ENCODE measurements at places on chromosomes 7 and 10. TPM values are rescaled to one million over a fixed set of nuclear protein-coding genes. Genes with fewer than 3 reads are reported as not detected.

ORAI2 gene
- 3.6 TPM for total RNA-seq

PTF1A gene
- total RNA-seq: not detected

ANKRD2 gene
- total RNA-seq: 517 TPM

FEZF1 gene
- 0.20 TPM for total RNA-seq

FIGNL1 gene
- 5.2 TPM for total RNA-seq

PRSS37 gene
- not detected for total RNA-seq

OPN1SW gene
- not detected for total RNA-seq

MYO1G gene
- 2.4 TPM for total RNA-seq

ABLIM1 gene
- 635 TPM for total RNA-seq

GRCh38 chr7:30066687-30067086, 38.5 kb downstream of the PLEKHA8 start:
- no peak overlapping the region for H3K27ac ChIP-seq
- peaks cover 17% of the 10 kb centered on the region for H3K4me1 ChIP-seq
- peaks cover 19% of the 10 kb centered on the region for H3K36me3 ChIP-seq

- no peak for DNase-seq
- H3K4me1 ChIP-seq: no peaks in the 10 kb centered on the region
- H3K36me3 ChIP-seq: no peaks in the 10 kb centered on the region
- H3K4me3 ChIP-seq: no peak overlapping the region
- H3K27ac ChIP-seq: no peak overlapping the region
Observed at GRCh38 chr10:99280472-99280871, 44.8 kb upstream of the HPSE2 start.

- no peak overlapping the region for H3K4me3 ChIP-seq
- no peak overlapping the region for H3K27ac ChIP-seq
- peaks cover 52% of the 10 kb centered on the region for H3K36me3 ChIP-seq
- H3K27me3 ChIP-seq: no peaks in the 10 kb centered on the region
- DNase-seq: peak; percentile 10
Observed at GRCh38 chr10:125002423-125003145, 60.7 kb downstream of the ZRANB1 start.

- H3K36me3 ChIP-seq: no peaks in the 10 kb centered on the region
- no peak for DNase-seq
Observed at GRCh38 chr7:15461576-15461975, 100.2 kb downstream of the AGMO start.

DNA sequence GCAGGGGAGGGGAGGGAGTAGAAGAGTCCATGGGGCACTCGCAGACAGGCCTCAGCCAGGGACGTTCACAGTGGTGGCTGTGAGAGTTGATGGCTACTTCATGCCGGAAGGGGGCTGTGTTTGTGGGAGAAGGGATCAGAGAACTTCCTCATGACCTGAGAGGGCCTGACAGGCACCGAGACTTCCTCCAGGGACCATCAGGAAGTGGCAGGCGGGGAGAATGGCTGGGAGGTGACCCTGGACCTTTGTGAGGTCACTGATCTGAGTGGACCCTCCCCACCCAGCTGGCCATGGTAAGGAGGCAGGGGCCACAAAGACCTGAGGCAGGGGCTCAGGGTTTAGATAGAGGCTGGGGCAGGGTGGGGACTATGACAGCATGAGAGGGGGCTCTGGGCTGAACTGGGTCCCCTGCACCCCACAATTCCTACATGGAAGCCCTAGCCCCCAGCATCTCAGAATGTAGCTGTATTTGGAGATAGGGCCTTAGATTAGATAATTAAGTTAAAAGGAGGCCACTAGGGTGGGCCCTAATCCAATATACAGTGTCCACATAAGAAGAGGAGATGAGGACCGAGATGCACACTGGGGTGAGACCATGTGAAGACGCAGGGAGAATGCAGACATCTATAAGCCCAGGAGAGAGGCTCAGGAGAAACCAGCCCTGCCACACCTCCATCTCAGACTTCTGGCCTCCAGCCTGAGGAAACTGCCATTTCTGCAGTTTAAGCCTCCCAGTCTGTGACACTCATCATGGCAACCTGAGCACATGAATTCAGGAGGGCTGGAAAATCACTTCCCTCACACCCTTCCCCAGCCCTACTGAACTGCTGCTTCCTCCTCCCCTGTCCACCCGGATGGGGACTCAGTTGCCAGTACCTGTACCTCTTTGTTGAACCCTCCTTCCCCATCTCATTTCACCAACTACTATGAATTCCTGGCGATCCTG, 273.9 kb upstream of the ZNF32 start:
- DNase-seq: no peak
- no peaks in the 10 kb centered on the region for H3K27me3 ChIP-seq
- no peak overlapping the region for H3K4me3 ChIP-seq
- H3K27ac ChIP-seq: no peak overlapping the region

GRCh38 chr7:47291461-47292081, 290.3 kb downstream of the TNS3 start:
- DNase-seq: no peak
- H3K4me3 ChIP-seq: no peak overlapping the region
- peak overlapping the region; percentile 57 for H3K27ac ChIP-seq
- no peaks in the 10 kb centered on the region for H3K27me3 ChIP-seq
- peaks cover 90% of the 10 kb centered on the region for H3K36me3 ChIP-seq

- no peak for DNase-seq
- no peaks in the 10 kb centered on the region for H3K27me3 ChIP-seq
- no peaks in the 10 kb centered on the region for H3K36me3 ChIP-seq
Observed at GRCh38 chr7:25930492-25931048, 221.4 kb upstream of the NFE2L3 start.

DNA sequence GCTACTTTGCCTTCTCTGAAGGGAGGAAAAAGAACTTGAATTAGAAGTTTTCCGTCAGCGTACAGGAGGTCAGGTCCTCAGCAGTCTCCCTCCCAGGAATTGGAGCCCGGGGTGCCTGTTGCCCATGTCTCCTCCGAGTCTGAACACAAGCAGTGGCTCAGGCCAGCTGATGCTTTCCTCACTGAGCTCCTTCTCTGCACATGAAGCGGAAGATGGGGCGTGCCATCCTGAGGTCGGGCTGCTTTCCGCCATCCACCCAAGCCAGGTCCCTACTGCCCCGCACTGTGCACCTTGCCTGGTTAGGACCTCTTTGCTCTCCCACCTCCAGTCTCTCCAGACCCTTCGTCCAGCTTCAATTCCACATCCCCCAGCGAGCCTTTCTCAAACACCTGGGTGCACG, 237.5 kb downstream of the CELF2 start:
- H3K4me3 ChIP-seq: no peak overlapping the region
- no peak for DNase-seq
- no peak overlapping the region for H3K27ac ChIP-seq
- peaks cover 82% of the 10 kb centered on the region for H3K36me3 ChIP-seq
- no peaks in the 10 kb centered on the region for H3K27me3 ChIP-seq

DNA sequence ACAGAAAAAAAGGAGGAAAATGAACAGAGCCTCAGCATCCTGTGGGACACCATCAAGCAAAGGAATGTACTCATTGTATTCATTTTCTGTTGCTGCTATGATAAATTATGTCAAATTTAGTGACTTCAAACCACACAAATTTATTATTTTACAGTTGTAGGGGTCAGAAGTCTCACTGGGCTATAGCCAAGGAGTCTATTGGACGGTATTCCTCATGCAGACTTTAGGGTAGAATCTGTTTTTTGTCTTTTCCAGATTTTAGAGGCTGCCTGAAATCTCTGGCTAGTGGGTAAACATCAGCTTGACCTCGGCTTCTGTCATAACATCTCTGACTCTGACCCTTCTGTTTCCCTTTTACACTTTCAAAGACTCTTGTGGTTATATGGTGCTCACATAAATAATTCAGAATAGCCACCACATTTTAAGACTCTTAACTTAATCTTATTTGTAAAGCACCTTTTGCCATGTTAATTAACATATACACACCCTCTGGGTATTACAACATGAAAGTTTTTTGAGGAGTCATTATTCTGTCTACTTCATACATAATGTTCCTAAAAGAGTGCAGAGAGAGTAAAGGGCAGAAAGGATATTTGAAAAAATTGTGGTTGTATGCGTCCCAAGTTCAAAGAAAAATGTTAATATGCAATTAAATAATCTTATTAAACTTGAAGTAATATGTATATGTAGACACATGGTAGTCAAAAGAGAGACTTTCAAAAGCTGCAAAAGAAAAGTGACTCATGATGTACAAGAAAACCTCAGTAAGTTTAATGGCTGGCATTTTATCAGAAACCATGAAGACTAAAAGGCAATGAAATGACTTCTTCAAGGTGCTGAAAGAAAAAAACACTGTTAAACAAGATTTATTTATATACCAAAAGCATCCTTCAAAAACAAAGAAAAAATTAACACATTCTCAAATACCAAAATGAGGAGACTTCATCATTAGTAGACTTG, 70.8 kb upstream of the MEOX2 start:
- H3K4me1 ChIP-seq: peaks cover under 1% of the 10 kb centered on the region
- H3K36me3 ChIP-seq: no peaks in the 10 kb centered on the region
- no peaks in the 10 kb centered on the region for H3K27me3 ChIP-seq
- DNase-seq: no peak
- no peak overlapping the region for H3K4me3 ChIP-seq

DNA sequence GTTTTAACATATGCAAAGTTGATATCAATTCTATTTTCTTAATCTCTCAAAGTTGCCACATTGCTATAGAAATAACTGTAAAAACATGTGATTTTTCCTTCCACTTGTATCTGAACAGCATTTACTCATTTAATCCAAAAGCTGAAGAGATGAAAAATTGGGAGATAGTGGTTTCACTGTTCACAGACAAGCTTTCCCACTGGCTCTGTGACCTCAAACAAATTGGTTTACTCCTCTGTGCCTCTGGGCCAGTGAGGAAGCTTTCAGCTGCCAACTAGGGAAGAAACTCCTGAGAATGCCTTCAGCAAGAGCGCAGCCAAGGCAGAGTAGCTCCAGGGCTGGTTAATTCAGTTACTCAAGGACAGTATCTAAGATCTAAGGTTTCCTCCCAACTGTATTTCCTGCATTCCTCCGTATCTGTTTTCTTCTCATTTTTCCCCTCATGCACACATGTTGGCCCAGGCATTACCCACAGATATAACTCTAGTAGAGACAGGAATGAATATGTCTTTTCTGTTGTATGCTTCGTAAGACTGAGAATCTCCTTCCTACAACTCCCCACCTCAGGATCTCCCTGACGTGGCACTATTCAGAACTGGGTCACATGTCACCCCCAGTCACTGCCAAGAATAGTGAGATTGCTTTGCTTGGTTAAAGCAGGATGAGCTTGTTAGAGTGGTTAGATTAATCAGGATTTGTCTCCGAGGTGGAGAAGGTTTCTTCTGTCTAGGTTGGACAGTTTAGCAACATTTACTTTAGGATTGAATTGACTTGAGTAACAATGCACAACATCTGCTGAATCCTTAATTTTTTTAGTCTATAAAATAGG, 315.7 kb downstream of the NRG3 start:
- H3K4me1 ChIP-seq: no peaks in the 10 kb centered on the region
- H3K36me3 ChIP-seq: no peaks in the 10 kb centered on the region
- no peak overlapping the region for H3K27ac ChIP-seq
- H3K4me3 ChIP-seq: no peak overlapping the region
- DNase-seq: no peak

- no peak overlapping the region for H3K27ac ChIP-seq
- H3K4me1 ChIP-seq: no peaks in the 10 kb centered on the region
- DNase-seq: no peak
- peaks cover 37% of the 10 kb centered on the region for H3K36me3 ChIP-seq
- H3K4me3 ChIP-seq: no peak overlapping the region
- H3K27me3 ChIP-seq: no peaks in the 10 kb centered on the region
Observed at GRCh38 chr7:66452165-66452564, 176.5 kb upstream of the KCTD7 start.

DNA sequence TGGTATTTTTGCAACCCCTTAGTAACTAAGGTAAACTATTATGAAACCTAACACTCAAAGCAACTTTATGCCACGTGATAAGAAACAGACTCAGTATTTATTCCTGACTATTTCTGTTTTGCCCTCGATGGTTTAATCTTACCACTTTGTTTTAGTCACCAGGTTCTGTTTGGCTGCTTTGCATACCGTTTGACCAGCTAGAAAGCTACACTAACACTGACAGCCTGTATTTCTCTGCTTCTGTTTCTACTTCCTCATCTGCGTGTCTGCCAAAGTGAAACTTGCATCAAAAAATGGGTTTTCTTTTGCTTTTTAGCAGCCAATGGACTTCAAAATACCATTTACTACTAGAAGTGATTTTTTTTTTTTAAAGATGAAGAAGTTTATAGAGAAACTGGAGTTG, 802.5 kb downstream of the GRM8 start:
- no peaks in the 10 kb centered on the region for H3K4me1 ChIP-seq
- no peak overlapping the region for H3K27ac ChIP-seq
- H3K4me3 ChIP-seq: no peak overlapping the region
- H3K27me3 ChIP-seq: no peaks in the 10 kb centered on the region

GRCh38 chr10:125802131-125802530, 20.9 kb downstream of the UROS start:
- no peak overlapping the region for H3K27ac ChIP-seq
- no peak overlapping the region for H3K4me3 ChIP-seq
- no peaks in the 10 kb centered on the region for H3K4me1 ChIP-seq
- no peak for DNase-seq
- H3K36me3 ChIP-seq: peaks cover 78% of the 10 kb centered on the region

- no peak overlapping the region for H3K4me3 ChIP-seq
- H3K4me1 ChIP-seq: no peaks in the 10 kb centered on the region
Observed at GRCh38 chr10:3681642-3682554, 103.1 kb downstream of the KLF6 start.

DNA sequence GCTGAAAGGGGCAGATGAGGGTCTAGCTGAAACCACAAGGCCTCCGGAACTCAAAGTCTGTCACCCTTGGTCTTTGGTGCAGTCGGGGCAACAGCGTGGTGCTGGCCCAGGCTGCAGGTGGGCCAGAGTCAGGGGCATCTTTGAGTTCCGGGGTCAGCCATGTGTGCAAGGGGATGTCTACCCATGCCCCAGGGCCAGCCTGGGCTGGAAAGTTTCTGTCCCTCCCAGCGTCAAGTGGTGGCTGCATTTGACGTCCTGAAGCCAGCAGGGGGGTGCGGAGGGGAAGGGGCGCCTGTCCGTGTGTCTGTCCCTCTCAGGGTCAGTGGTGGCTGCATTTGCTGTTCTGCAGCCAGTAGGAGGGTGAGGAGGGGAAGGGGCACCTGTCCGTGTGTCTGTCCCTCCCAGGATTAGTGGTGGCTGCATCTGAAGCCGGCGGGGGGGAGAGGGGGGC, 638 bp downstream of the BRAT1 start:
- DNase-seq: no peak
- no peaks in the 10 kb centered on the region for H3K27me3 ChIP-seq
- peak overlapping the region; percentile 90 for H3K4me3 ChIP-seq
- H3K36me3 ChIP-seq: peaks cover 31% of the 10 kb centered on the region
- peaks cover 29% of the 10 kb centered on the region for H3K4me1 ChIP-seq

- no peaks in the 10 kb centered on the region for H3K36me3 ChIP-seq
- no peaks in the 10 kb centered on the region for H3K4me1 ChIP-seq
- no peaks in the 10 kb centered on the region for H3K27me3 ChIP-seq
- no peak overlapping the region for H3K27ac ChIP-seq
- H3K4me3 ChIP-seq: no peak overlapping the region
Observed at GRCh38 chr7:41319581-41319980, 383.3 kb downstream of the INHBA start.

DNA sequence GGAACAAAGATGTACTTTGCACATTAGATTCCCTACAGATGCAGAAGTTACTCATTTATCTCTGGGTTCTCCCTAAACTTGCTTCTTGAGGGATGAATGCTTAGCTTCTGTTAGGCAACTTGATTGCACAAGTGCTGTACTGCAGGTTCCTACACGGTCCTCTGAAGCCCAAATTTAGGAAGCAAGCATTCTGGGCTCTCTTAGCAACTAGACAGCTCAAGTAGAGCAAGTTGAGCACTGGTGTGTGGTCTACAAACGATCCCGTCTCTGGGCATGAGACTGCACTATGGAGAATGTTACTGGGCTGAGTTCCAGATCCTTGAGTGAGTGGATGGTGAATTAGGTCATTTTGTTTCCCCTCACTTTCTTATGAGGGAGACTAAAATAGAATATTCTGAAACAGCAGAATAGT, 14.3 kb downstream of the SEMA3D start:
- H3K27me3 ChIP-seq: no peaks in the 10 kb centered on the region
- no peak overlapping the region for H3K4me3 ChIP-seq
- H3K36me3 ChIP-seq: no peaks in the 10 kb centered on the region
- H3K27ac ChIP-seq: no peak overlapping the region
- H3K4me1 ChIP-seq: peaks cover 7% of the 10 kb centered on the region

Data from heart left ventricle (tissue), 16 donors.